KBM-7 (cell line): ENCODE measurements at places on chromosomes 3 and 15.

DNA sequence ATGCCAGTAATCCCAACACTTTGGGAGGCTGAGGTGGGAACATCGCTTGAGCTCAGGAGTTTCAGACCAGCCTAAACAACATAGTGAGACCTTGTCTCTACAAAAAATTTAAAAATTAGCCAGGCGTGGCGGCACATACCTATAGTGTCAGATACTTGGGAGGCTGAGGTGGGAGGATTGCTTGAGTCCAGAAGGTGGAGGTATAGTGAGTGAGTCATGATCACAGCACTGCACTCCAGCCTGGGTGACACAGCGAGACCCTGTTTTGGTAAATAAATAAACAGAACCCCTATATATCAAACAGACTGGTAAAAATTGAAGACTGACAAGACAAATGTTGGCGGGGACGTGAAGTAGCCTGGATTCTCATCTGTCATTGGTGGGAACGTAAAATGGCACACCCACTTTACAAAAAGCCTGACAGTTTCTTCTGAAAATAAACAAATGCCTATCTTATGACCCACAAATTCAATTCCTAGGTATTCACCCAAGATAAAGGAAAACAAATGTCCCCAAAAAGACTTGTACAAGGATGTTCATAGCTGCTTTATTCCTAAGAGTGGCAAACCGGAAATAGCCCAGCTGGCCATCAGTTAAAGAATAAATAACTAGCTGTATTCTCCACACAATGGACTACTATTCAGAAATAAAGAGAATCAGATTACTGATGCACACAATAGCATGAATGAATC, 47.0 kb upstream of the GK5 start:
- DNase-seq, result no peak

- no peak for DNase-seq
These were observed 222.6 kb upstream of the NR2F2 start for GRCh38 chr15:96107916-96108315.

- no peak for DNase-seq
These were observed 15.4 kb upstream of the RNF7 start for GRCh38 chr3:141722648-141723047.

DNA sequence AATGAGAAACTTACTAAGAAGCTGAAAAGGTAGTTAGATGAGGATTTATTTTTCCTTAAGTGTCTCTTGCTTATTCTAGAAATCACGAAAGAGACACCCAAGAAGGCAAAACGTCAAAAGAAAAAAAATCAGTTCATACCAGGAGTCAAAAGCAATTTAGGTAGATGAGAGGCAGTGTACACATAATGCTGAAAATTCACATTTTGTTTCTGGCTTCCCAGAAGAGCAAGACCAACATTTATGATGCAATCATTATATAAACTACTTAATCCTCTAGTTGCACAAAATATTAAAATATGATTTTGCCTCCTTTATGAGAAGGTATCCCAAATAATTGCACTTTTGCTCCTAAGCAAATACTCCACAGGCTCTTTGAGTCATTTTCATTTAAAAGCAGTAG, 228.0 kb downstream of the FMN1 start:
- no peak for DNase-seq

DNA sequence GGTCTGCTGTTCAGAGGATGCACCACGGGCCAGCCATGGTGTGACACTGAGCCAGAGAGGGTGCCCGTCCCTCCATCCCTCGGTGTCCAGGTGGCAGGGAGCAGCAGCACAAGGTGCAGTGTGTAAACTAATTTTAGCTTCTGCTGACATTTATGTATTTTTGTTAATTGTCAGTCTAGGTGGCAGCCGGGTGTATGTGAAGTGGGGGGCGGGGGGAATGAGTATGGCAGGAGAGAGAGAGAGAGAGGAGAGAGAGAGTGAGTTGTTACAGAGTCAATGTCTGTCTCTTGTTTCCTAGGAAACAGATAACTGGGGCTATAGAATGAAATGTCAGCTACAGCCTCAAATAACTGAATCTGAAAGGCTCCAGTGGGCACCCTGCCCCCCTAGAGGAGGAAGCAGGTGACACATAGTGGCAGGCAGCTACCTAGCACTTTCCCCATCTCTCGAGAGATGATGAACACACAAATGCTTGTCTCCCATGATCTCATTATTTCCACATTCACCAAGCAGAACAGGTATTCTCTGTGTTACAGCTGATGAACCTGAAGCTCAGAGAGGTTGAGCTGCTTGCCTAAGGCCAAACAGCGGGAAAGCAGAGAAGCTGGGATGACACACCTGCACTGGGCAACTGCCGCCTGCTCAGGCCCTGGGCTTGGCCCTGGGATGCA, 24.7 kb downstream of the RASGRF1 start:
- DNase-seq, result no peak

DNA sequence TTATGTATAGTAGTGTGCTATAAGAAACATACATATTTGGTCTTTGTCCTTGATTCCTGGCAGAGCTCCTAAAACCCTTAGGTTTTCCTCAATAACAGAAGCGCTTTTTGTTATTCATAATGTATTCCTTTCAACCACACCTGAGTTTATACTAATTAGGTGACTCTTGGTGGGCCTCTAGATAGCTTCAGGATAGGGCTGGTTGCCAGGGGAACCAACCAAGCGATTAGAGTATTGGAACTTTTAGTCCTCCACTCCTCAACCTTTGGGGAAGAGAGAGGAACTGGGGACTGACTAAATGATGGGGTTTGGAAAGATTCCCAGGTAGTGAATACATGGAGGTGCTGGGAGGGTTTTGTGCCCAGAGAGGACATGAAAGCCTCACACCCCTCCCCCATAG, 24.6 kb downstream of the TMCC1 start:
- DNase-seq, result no peak

DNA sequence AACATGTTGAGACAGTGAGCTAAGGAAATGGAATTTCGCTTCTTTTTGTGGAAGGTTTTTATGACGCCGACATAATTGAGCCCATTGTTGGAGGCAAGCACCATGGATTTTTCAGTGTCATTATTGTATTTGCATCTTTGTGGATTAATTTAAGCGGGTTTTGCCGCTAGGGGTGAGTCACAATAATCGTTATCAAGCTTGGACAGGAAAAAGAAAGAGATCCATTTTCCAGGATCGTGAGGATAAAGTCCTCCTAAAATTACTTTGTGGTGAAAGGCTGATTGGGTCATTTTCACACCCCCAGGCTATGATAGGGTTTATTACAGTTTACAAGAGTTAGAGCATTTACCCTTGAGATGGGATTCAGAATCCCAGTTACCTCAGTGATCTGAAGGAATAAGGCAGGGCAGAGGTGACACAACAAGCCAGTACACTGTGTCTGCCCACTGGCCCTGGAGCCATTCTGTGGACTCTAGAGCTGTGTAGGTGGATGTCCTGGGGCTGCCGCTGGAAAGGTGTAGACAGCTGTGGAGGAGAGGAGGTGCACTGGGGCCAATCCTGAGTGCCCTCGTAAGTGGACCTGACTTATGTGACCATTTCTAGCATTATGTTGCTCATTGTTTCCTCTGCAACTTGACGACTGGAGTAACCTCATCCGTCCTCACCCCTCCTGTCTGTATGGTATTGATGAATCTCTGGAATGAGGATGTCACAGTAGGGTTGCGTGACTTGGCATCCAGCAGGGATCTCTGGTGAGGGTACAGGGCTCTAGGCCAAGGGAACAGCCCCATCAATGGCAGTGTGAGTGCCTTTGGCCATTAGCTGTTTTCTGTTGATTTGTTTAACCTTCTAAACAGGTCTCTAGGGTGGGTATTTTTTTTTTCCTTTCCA, 370.1 kb downstream of the LRTM1 start:
- DNase-seq, result no peak

- DNase-seq, result no peak
These were observed 27.3 kb downstream of the WDR49 start for GRCh38 chr3:167626490-167626889.
